ENCODE measurements at places on chromosomes 3 and 15.

- no peak for DNase-seq
Observed at GRCh38 chr3:72160351-72160750, 375.4 kb upstream of the PROK2 start.

DNA sequence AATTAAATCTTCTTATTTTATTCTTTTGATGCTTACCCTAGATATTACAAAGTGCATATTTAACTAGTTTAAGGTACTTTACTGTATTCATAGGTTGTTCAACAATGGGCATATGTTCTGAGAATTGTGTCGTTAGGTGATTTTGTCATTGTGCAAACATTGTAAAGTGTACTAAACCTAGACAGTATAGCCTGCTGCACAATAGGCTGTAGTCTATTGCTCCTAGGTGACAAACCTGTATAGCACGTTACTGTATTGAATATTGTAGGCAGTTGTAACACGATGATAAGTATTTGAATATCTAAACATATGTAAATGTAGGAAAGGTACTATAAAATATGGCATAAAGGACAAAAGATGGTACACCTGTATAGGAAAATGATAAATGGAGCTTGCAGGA lies 100.7 kb downstream of the CACNA2D3 start:
- no peak for DNase-seq

- DNase-seq, result no peak
Observed at GRCh38 chr3:152113992-152114651, 154.6 kb upstream of the MBNL1 start.

GRCh38 chr15:48086133-48086532 lies 34.7 kb upstream of the SLC24A5 start:
- DNase-seq, result no peak

- DNase-seq, result no peak
Observed at GRCh38 chr15:37791693-37792092, 142.7 kb upstream of the TMCO5A start.

DNA sequence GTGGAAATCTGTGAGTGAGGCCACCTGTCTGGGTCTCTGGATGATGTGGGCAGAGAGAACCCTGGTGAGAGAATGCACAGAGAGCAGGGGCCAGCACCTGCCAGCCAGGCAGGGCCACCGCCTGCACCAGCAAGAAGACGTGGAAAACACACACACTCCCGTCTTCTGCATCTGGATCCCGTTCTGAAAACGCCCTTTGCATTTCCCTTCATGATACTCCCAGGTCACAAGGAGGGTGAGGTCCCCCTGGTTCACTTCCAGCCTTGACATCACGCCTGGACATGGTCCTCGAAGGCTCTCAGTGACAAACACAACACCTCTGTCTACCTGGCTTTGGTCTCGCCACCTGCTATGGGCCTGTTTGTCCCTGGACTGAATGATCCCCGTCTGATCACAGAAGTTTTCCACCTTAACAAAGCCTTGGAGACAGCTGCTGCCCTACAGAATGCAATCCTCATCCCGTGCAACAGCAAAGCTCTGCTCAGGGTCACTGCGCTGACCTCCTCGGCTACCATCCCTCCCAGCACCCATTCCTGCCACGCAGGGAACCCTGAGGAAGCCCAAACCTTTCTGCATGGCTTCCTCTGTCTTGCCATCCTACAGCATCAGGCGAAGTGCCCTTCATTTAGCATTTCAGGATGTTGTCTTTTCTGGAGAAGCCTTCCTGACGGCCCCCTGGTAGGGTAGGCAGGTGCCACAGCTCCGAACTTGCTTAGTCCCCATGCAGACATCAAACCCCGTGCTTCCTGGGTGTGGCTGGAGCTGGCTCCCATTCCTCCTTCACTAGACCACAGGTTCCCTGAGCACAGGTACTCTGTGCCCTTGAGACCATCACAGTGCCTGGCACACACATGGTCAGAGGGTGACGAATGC lies 122.5 kb downstream of the ATP10A start:
- no peak for DNase-seq

- no peak for DNase-seq
Observed at GRCh38 chr3:49657208-49657915, 16.8 kb upstream of the APEH start.

DNA sequence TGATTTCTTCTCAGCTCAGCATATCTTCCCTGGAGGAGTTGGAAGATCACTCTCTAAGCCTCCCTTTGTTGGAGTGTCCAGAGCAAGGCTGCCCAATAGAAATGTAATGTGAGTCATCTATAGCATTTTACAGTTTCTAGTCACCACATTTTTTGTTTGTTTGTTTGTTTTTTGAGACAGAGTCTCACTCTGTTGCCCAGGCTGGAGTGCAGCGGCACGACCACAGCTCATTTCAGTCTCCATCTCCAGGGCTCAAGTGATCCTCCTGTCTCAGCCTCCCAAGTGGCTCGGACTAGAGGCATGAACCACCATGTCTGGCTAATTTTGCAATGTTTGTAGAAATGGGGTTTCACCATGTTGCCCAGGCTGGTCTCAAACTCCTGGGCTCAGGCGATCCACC lies 21.3 kb downstream of the KLHL6 start:
- no peak for DNase-seq

DNA sequence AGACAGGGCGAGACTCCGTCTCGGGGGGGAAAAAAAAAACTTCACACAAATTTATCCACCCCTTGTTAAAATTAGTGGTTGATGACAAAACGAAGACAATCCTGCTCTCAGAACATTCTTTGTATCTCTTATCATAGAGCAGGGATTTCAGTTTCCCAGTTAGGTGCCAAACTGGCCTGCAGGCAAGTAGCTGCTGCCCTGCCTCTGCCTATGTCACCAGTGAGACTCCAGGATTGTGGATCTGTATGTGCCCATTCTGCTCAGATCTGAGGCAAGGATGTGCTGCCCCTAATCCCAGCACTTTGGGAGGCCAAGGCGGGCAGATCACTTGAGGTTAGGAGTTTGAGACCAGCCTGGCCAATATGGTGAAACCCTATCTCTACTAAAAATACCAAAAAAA lies 54.4 kb downstream of the IQGAP1 start:
- no peak for DNase-seq

DNA sequence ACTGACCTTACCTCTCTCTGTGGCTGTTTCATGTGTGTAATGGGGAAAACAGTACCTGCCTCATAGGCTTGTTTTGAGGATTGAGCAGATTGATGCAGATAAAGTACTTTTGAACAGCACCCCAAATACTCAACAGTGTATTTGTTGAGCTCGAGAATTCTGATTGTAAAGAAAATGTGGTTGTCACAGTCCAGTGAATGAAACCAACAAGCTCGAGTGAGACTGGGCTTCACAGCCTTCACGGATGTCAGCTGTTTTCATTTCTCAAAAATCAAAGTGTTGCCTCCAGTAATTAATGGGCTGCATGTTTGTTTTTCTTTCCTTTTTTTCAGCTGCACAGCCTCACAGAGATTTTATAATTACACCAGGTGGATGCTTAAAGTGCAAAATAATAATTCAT lies 43.7 kb downstream of the PARP15 start:
- no peak for DNase-seq

- DNase-seq, result no peak
Observed at GRCh38 chr3:52380023-52380422, 63.9 kb downstream of the DNAH1 start.

DNA sequence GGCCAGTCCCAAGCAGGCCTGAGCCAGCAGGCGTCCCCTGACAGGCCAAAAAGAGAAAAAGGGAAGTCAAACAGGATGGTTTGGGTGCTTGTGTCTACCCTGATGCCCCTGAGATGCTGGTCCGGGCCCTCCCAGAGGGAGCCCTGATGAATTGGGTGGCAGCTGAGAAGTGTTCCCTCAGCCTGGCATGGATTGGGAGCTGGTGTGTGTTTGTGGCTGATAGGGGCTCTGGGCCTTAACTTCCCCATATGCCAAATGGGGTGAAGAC lies 1.4 kb downstream of the FBLN2 start:
- DNase-seq, result no peak

DNA sequence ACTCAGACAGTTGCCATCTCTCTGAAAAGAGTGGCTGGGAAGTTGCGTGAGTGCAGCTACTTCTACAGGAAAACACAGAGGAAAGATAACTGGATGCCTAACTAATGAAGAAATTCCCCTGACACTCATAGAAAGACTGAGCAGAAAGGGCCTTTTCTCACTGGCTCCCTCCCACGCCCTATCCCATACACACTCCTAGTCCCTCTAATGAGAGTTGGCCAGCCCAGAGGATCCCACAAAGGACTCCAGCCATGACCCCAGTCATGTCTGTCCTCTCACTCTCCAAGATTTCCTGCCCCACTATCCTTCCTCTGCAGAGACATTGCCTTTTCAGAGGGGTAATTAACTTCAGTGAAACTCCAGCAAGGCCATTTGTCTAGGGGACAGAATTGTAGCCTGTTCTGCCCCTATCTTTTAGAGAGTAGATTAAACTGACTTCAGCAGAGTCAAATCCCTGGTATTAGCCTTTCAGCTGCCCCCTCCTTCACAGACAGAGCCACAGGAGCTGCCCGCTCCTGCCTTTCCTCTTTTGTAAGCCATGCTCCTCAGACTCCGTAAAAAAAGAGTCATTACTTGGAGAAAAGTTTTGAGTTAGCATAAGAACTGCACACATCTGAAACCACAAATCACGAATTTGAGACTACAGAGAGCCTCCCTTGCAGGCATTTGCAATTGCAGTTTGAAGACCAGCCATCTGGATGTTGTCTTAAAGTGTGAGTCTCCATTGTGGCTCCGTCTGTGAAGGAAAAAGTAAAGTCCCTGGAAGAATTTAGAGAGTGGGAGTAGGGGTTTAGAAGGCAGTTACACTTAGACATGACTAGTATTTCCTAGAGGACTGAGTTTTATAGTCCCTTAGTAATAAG lies 129.1 kb upstream of the SEMA6D start:
- no peak for DNase-seq

GRCh38 chr3:192929755-192930547 lies 12.3 kb upstream of the MB21D2 start:
- no peak for DNase-seq

DNA sequence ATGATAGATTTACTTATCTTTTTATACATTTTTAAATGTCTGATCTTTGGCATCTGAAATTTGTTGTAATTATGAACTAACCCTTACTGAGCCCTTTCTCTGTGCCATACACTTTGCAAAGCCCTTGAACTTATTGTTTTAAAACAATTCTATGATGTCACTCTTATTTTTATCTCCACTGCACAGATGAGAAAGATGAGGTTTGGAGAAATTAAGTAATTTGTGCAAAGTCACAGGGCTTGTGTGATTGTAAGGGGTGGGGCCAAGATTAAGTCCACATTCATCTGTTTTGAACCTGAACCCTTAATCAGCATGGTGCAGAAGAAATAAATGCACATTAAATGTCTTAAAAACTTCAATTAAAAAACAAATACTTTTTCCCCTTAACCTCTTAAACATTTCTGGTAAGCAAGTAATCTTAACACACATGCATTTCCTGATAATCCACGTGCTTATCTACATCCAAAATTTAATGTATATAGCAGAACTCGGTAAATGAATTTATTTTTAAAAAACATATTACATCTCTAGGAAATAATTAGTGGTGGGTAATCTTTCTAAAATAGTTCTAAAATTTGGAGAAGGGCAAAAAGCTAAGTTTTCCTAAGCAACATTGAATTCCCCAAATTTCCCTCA lies 189.8 kb upstream of the TBC1D5 start:
- no peak for DNase-seq

GRCh38 chr3:37935756-37936666 lies 54.6 kb upstream of the VILL start:
- no peak for DNase-seq

DNA sequence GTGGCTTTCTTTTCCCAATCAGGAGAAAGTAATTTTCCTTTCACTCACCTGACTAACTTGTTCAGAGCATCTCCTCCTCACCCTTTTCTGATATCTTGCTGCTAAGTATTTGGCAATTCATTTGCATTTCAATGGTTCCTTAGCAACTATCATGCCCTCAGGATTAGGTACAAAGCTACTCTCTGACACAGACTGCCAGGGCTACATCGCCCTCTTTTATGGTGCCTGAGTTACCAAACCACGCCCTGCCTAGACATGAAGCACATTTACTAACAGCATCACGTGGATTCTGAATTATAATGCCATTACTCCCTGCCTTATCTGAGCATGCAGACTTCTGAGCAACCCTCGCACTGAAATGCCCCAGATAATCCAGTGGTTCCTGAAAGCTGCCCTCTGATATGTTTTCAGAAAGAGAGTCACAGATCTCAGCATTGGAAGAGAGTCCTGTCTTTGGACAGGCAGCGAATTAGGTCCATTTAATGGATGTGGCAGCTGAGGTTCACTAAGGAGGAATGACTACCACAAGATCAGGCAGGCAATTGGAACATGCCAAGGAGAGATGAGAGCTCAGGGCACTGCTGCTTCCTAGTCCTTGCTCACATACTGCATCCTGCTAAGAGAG lies 14.5 kb downstream of the EPHB1 start:
- DNase-seq, result no peak

DNA sequence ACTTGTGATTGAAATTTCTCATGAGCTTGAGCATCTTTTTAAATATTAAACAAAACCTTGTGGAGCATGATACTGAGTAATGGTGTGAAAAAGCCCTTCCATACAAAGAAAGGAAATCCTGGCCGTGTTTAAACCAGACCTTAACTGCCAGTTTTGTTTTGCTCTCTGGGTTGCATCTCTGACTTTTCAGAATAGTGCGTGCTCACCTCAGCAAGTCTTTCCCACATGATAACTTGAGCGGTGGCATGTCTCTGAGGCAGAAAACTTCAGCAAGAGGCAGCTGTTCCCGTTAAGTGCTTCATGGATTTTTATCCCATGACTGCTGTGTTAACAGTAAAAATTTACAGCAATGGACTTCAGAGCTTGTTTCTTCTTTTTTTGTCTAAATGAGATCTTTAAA lies 393.3 kb downstream of the FEZF2 start:
- DNase-seq, result no peak

DNA sequence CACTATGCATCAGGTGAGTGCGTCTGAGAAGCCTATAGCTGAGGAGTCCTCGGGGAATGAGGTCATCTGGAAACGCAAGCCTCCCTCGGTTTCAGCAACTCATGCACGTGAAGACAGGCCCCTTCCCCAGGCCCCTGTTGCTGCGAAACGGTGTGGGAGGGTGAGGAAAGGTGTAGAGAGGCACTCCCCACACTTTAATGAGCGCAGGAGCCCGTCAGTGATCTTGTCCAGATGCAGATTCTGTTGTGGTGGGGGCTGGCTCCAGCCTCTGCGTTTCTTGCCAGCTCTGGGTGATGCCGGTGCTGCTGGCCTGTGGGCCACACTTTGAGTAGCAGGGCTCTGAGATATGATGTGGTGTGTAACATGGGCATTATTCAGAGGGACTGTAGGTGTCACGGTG lies 38.6 kb upstream of the LACTB start:
- no peak for DNase-seq

DNA sequence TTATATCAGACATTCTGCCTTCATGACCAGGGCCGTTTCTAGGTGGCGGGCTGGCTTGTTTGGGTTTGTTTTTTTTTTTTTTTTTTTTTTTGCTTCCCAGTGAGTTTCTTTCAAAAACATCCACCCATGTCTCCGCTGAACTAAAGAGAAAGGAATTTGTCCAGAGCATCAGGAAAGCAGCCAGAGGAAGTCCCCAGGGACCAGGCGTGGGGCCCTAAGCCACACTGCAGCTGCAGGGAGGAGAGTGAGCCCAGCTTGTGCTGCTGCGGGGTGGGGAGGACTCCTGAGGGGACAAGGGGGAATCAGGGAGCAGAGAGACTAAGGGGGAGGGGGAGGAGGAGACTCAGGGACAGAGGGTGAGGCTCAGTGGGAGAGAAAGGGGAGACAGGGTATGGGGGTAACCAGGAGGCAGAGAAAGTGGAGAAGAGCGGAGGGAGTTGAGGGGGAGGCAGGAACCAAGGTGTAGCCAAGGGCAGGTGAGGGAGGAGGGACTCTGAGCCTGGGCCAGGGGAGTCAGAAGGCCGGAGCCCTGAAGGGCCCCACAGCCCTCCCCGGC lies 49.5 kb downstream of the CYP11A1 start:
- DNase-seq, result no peak
